ENCODE measurements at places on chromosomes 4 and X.

- DNase-seq = no peak
Measured at GRCh38 chr4:187415231-187415630, 580.3 kb upstream of the ZFP42 start.

GRCh38 chr4:81631958-81632441 lies 160.3 kb upstream of the RASGEF1B start:
- DNase-seq = peak; percentile 74

GRCh38 chr4:2961811-2962441 lies 1.3 kb downstream of the NOP14 start:
- DNase-seq = no peak

GRCh38 chr4:149005191-149005590 lies 563.0 kb upstream of the NR3C2 start:
- no peak for DNase-seq

GRCh38 chrX:21812628-21813027 lies 26.8 kb upstream of the MBTPS2 start:
- DNase-seq = no peak

GRCh38 chr4:77481856-77482255 lies 123.8 kb upstream of the CXCL13 start:
- no peak for DNase-seq

DNA sequence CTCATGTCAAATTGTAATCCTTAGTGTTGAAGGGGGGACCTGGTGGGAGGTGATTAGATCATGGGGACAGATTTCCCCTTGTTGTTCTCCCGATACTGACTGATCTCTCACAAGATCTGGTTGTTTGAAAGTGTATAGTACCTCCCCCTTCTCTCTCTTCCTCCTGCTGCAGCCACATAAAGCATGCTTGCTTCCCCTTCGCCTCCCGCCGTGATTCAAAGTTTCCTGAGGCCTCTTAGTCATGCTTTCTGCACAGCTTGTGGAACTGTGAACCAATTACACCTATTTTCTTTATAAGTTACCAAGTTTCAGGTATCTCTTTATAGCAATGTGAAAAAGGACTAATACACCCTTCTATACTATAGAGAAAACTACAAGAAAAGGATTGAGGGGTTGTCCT lies 1170.5 kb upstream of the AGA start:
- DNase-seq = no peak

- DNase-seq = no peak
Measured at GRCh38 chr4:126207910-126208309, 893.2 kb downstream of the FAT4 start.

GRCh38 chr4:25033526-25033925 lies 2.8 kb upstream of the LGI2 start:
- no peak for DNase-seq

GRCh38 chrX:15644560-15644872 lies 20.1 kb downstream of the CLTRN start:
- DNase-seq = no peak

- no peak for DNase-seq
Measured at GRCh38 chr4:47484168-47484567, 907 bp upstream of the ATP10D start.

- DNase-seq = no peak
Measured at GRCh38 chrX:10023821-10024220, 56.7 kb downstream of the CLDN34 start.

DNA sequence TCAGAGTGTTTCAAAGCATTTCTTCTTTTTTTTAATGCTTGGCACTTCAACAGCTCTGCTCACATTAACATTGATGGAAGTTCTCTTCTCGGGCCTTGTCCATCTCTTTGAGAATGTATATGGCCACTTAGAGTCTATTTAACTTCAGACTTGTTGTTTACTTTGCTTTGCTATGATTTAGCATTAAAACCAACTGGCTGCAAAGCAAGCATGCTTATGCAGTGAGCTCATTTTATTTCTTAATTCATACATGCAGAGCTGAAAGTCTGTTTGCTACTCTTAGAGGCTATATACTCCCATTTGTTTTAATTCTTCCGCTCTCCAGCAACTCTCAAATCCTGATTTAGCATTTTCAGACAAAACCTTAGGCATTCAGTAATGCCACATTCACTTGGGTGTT lies 107.6 kb upstream of the PACRGL start:
- DNase-seq = peak; percentile 88

DNA sequence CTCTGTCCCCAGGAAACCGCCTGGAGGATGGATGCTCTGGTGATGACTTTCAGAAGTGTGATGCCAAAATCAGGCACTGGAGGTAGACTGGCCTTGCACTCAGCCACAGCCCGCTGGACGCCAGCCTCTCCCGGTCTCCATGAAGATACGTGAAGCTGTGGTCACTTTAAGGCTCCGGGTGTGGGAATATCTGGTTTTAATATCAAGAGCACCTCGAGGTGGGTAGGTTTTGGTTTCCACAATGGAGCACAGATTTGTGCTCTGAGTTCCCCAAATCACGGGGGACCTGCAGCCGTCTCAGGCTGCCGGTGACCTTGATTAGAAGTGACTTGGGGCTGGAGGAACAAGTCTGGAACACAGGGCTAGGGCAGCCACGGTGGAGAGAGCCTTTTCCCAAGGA lies 6.8 kb upstream of the HMX1 start:
- DNase-seq = no peak

DNA sequence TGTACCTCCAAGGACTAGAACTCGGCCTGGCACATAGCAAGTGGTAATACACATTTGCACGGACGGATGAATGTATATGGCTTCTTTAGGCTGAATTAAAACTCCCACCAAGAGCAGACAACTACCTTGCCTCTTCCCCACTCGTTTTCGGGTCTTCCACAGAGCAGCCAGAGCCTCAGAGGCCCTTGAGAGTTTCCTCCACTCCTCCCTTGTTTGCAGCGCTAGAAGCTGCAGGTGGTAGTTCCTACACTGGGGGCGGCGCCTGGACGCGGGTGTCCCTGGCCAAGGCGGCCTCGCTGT lies 10.2 kb upstream of the INTU start:
- DNase-seq = no peak

- DNase-seq = no peak
Measured at GRCh38 chrX:17547658-17548057, 172.7 kb downstream of the NHS start.

DNA sequence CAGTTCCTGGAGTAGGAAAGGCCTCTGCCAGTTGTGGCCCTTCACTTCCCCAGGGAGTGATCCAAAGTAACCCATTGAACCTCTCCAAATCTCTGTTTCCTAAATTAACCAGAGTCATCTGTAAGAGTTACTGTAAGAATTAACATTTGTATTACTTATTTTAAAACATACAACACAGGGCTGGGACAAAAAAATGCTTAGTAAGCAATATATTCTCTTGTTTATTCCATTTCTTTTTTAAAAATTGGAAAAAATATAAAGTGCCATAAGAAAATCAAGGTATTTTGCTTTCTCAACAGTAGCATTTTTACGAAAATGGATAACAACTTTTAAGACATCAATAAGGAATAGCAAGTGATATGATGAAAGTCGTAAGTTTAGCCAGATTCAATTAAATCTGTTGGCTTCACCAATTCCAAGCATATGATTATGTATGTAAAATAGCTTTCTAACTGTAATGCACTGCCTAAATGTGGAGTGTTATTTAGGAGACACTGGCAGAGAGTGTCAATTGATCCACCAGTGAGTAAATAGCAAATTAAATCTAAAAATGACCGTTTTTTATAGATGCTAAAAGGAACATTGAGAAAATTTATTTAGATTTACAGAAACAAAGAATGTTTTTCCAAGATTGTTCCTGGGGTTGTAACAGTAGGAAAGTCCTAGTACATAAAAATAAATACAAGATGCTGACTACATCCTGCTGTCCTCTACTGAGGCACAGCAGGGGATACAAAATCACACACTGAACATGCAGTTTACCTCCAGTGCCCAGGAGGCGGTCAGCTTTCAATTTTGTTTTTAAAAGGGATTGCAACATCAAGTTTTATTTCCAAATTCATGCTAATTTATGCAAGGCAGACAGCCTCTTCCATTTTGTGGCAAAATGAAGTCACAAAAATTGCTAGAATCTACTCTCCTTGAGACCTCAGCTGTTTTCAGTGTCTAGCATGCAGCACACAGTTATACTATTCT lies 53.7 kb downstream of the GPM6A start:
- DNase-seq = no peak

GRCh38 chrX:8755116-8755515 lies 23.2 kb upstream of the ANOS1 start:
- no peak for DNase-seq

GRCh38 chrX:115021121-115021520 lies 3.7 kb upstream of the IL13RA2 start:
- no peak for DNase-seq

DNA sequence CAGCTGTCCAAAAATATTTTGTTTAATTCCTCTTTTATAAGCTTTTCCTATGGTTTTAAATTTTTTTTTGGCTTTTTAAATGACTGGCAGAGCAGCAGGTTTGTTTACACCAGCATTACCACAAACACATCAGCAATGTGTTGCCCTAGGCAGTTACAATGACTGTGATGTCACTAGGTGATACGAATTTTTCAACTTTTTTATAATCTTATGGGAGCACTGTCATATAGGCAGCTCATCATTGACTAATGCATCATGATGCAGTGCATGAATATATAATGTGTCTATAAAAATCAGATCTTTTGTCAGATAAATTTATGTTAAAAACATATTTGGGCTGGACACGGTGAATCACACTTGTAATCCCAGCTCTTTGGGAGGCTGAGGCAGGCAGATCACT lies 231.6 kb upstream of the SLIT2 start:
- no peak for DNase-seq

- no peak for DNase-seq
Measured at GRCh38 chr4:89134775-89135319, 23.5 kb downstream of the TIGD2 start.

- DNase-seq = no peak
Measured at GRCh38 chr4:159117564-159117963, 14.7 kb downstream of the RAPGEF2 start.

- DNase-seq = no peak
Measured at GRCh38 chr4:126894963-126895362, 737.8 kb upstream of the INTU start.

GRCh38 chrX:70449457-70449966 lies 4.9 kb downstream of the DLG3 start:
- DNase-seq = no peak

DNA sequence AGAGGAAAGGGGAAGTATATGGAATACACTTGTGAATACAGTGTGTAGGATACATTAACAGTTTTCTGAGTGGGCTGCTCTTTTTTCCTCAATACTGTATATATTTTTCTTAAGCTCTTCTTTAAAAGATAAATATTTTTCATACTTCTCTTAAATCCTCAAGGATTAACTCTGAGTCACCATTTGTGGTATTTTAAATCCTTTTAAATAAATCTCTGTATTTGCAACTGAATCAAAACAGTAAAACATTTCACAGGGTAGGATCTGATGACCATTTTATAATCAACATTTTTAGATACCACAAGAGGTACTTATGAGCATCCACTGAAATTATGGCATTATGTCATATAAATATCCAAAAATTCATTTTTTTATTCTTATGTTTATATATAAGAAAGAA lies 87.6 kb downstream of the GAB1 start:
- DNase-seq = no peak

GRCh38 chr4:113173793-113174264 lies 124.4 kb downstream of the ANK2 start:
- DNase-seq = no peak

DNA sequence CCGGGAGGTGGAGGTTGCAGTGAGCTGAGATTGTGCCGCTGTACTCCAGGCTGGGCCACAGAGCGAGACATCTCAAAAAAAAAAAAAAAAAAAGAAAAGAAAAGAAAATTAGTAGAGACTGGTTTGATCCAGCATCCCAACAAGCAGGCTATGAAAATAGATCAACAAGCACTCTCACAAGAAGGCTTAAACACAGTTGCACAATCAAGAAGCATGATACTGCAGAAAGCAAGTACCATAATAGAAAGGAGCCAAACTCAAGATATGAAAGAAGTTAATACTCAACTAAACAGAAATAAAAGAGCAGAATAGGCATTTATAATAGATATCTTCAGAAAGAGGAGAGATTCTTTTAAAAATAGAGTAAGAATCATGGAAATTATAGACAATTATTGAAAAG lies 10.6 kb downstream of the TLR6 start:
- no peak for DNase-seq

DNA sequence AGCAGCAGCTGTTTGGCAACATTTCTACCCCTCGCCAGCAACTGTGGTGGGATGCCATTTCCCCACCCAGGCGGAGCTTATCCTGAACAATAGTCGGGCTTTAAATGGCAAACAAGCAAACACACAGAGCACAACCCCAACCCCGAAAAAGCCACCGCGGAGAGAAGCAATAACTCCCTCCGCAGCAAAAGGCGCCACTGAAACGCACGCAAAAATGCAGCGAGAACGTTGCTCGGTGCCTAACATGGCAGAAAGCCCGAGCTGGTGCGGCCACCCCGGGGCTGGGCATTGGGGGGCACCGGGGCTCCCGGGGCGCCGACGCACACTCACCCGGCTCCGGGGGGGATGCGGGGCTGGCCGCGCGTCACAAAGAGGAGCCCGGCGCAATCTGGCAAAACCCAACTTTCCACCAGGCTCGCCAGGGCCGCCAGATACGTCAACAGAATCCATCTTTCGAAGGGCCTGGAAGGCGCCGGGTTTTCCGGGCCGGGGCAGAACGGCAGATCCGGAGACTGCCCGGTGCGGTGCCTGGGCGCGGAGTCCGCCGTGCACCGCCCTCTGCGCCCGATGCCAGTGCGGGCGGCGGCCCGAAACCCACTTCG lies 818 bp downstream of the RAI2 start:
- DNase-seq = no peak

DNA sequence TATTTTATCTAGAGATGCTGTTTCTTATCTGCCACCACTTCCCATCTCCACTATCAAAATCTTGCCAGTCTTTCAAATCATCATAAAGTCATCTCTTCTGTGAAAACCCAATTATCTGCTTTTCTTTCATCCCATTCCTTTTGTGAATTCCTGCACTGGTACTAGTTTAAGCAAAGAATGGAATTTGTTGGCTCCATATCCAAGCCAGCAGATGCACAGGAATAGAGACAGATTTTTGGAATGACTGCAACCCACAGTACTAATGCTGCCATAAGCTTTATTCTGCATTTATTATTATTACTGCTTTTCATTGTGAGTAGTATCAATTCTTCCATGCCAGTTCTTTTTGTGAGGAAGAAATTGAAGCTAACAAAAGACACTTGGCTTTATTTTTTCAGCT lies 616.7 kb downstream of the RAPGEF2 start:
- no peak for DNase-seq

DNA sequence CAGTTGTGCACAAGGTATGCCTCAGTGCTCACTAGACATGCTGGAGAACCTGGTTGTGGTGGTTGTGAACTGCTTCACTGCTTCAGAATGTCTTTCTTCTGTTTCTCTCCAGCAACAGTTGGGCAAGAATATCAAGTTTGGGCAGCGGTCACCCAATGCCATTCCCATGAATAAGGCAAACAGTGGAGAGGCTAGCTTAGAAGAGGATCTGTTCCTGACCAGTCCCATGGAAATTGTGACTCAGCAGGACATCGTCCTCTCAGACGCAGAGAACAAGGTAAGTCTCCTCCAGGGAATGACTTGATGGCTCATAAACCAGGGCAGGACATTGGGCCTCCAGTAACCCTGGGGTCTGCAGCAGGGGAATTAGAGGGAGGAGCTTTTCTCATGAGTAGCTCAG lies 79.9 kb downstream of the AASDH start:
- DNase-seq = no peak

GRCh38 chr4:39657465-39657864 lies 18.8 kb upstream of the SMIM14 start:
- DNase-seq = no peak

Measured in NCI-H187 treated with DMSO at 0.1 percent for 48 hours (cell line).